Activated CD4-positive, alpha-beta T cell treated with anti-CD3 and anti-CD28 coated beads, Interleukin-10, Interleukin-2, amounts not matched to agents 100 ng/mL and 50 ng/mL, durations not matched to agents 16 hours and 8 hours (primary cell): ENCODE measurements at places on chromosomes 16 and 17.

GRCh38 chr16:11224096-11224893 lies 31.7 kb downstream of the SOCS1 start:
- peak; percentile 90 for DNase-seq

DNA sequence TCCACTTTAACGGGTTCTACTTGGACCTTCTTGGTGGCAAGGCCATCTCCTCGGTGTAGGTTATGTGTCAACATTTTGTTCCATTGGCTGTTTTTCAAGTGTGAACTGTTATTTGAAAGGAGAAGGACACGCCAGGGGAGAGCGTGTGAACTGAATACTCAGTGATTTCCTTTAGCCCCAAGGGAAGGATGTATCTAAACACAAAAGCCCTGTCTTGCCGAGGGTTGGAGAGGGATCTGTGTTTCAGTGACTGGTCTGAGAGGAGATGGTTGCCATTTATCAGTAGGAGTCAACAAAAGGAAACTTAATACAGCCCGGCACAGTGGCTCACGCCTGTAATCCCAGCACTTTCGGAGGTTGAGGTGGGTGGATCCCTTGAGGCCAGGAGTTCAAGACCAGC lies 50.0 kb downstream of the USP10 start:
- DNase-seq = no peak

- no peak for DNase-seq
Measured at GRCh38 chr17:59372138-59372751, 40.8 kb downstream of the YPEL2 start.

GRCh38 chr16:75089486-75090202 lies 26.9 kb downstream of the LDHD start:
- peak; percentile 52 for DNase-seq

DNA sequence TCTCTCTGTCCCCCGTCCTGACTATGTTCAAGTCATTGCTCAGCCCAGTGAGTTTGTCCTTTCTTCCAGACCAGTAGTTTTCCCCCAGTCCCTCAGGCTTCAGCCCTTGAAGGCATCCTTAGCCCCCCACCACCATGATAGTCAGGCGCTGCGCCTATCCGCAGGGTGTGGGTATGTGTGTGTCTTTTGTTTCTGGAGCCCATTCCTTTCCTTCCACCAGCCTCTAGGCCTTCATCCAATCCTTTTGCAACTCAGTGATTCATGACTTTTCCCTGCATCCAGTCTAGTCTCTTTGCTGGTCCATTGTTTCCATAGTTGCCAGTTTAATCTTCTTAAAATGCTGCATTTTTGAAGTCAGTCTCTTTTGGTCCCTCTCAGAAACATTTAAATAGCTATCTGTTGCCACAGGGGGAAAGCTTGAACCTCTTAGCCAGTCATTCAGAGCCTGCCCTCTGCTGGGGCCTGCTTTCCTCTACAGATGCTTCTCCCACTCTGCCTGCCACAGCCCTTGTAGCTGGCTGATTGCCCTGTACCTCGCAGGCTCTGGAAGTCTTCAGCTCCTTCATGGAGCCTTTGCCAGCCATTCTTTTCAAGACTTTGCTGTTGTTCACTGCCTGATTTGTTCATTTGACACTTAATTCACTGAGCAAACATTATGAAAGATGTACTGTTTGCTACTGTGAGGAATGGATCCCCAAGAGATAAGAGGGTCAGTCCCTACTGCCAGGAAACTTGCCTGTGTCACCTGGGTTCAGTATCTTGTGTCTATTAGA lies 55.9 kb upstream of the ADCY7 start:
- peak; percentile 74 for DNase-seq

GRCh38 chr17:47618410-47618809 lies 31.3 kb upstream of the KPNB1 start:
- DNase-seq = no peak

GRCh38 chr17:57285701-57286100 lies 29.4 kb downstream of the MSI2 start:
- DNase-seq = no peak

GRCh38 chr16:74738113-74738541 lies 36.5 kb downstream of the FA2H start:
- DNase-seq = no peak

GRCh38 chr17:28849281-28849680 lies 5.5 kb upstream of the ERAL1 start:
- DNase-seq = no peak

DNA sequence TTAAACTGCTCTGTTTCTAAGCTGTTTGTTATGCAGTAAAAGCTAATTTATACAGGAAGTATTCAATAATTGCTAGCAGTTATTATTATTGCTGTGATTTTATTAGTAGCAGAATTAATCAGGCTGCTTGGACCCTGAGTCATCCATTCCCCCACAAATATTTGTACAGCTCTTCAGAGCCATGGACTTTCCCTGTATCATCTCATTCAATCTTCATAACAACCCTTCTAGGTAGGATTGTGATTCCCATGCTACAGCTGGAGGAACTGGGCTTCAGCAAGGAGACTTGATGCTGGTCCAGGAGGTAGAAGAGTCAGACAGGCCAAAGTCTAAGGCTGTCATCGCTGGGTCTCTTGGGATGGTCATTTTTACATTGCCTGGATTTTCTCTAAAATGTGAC lies 208.3 kb downstream of the C16orf95 start:
- DNase-seq = no peak

DNA sequence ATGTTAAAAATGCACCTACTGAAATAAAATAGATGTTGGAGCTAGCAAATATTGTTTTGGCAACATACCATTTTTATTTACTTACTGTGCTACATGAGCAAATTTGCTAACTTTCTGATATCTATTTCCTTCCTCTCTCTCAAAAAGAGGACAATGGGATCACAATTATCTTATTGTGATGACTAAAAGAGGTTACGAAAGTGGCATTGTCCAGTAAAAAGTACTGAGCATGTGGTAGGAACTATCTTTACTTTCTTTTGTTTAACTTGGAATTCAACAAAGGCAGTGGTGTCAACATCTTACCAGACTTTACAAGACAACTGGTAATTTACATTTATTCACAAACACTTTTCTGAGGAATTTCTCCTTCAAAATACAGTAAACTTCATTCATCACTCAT lies 1542.6 kb upstream of the CDH8 start:
- no peak for DNase-seq

DNA sequence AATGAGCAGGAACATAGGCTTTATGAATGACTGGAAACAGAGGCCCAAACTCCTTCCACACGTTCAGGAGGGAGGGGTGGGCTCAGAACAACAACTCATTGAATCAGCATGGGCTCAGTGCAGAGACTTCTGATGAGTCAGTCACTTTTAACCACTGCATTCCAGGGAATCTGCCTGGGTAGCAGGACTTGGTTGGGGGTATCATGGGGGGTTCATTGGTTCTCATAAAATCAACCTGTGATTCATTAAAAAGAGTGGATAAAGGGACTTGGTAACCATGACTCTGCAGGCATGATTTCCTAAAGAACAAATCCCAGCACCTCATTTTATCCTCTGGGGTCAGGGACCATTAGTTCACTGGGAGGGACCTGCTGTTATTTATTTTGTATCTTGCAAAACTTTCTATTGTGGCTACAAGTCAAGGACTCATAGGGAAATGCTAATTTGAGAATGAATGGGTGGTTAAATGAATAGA lies 13.8 kb downstream of the ITGB3 start:
- DNase-seq = no peak

DNA sequence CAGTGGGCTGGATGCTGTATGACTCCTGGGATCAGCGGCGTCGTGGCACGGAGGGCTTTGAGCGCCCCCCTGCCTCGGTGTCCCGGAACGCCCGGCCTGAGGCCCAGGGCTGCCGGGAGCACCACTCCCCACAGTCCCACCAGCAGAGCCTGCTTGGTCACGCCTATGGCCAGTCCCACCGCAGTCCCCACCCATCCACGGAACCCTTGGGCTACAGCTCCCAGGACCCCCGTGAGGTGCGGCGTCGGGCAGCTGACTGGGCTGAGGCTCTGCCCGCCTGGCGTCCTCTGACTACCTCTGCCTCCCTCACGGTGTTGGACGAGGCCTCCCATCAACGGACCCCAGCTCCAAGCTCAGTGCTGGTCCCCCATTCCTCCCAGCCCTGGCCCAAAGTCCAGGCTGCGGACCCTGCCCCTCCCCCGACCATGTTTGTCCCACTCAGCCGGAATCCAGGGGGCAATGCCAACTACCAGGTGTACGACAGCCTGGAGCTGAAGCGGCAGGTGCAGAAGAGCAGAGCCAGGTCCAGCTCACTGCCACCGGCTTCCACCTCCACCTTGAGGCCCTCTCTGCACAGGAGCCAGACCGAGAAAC lies 1.6 kb downstream of the SPEM2 start:
- no peak for DNase-seq

DNA sequence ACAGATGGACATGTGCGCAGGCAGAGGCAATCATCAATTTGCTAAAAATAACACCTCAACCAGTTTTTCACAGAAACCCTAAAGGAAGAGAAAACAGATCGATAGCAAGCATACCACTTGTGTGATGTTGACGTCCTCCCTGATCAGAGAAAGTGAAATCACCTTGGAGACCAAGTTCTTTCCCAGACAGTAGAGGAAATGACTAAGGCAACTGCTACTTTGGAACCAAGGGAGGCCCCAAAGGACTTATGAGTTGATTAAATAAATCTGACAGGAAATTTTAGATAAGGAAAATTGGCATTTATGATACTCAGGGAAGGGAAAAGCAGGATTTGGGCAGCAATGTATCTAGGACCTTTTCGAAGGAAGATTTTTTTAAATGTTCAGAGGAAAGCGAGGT lies 267.1 kb upstream of the ASIC2 start:
- DNase-seq = no peak

DNA sequence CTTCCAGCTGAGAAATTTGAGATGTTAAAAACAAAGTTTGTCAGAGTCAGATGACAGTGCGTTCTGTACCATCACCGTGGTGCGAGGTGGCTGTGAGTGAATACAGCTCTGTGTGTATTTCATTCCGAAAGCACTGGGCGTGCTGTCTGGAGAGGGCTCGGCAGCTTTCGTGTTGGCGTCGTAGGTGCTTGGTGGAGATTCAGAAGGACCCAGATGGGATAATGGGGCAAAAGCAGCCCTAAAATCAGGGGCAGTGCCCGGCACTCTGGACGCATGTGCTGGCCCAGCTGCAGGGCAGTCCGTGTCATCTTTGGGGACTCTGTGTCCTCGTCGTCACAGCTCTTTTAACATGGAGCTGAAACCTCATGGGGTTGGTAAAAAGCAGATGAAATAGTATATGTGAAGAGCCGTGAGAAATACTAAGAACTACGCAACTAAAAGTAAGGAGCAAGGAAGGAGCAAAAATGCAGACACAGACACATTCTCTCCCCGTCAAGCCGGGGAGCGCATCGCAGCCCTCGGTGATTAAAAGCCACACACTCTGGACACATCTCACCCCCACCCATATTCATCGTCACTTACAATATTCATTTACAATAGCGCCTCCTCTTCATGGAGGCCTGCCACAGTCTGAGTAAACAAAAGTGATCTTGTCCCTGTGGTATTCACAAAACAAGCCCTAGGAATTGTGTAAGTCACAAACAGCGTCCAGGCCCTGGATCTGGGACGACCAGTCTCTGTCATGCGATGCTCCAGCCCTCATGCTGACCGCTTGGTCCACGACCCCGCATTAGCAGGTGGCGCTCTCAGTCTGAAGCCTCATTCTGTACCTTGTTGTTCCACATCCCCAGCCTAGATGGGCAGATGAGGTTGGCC lies 206.7 kb downstream of the RPTOR start:
- no peak for DNase-seq

GRCh38 chr16:30991052-30991451 lies 6.0 kb downstream of the HSD3B7 start:
- DNase-seq = no peak

- no peak for DNase-seq
Measured at GRCh38 chr16:74296104-74296431, 546 bp upstream of the PSMD7 start.

GRCh38 chr16:68786685-68787418 lies 49.8 kb downstream of the CDH1 start:
- no peak for DNase-seq

DNA sequence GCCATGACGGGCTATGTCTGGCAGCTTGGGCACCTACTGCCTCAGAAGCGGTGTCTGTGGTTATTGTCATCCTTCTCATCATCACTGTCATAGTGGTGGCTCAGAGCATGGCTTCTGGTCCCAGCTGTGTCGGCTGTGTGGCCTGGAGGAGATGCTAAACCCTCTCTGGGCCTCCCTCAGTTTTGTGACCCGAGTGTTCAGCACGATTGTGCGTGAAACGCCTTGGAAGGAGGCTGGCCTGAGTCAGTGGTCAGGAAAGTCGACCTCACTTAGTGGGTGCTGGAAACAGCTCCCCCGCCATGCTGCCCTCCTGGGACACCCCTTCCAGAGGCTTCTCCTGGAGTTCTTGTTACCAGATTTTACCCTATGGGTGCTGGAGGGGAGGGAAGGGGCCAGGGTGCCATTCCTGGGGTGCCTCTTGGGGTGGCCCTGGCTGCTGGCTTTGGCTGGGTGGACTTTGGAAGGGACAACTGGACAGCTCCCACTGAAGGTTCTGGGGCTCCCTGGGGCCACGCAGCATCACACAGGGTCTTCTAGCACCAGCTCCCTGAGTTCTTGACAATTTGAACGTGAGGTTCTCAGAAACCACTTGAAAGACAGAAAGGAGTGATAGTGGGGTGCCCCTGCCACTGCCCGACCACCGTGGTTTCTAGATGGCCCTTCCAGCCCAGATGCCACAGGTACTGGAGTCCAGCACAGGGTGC lies 226.5 kb upstream of the GSE1 start:
- no peak for DNase-seq

DNA sequence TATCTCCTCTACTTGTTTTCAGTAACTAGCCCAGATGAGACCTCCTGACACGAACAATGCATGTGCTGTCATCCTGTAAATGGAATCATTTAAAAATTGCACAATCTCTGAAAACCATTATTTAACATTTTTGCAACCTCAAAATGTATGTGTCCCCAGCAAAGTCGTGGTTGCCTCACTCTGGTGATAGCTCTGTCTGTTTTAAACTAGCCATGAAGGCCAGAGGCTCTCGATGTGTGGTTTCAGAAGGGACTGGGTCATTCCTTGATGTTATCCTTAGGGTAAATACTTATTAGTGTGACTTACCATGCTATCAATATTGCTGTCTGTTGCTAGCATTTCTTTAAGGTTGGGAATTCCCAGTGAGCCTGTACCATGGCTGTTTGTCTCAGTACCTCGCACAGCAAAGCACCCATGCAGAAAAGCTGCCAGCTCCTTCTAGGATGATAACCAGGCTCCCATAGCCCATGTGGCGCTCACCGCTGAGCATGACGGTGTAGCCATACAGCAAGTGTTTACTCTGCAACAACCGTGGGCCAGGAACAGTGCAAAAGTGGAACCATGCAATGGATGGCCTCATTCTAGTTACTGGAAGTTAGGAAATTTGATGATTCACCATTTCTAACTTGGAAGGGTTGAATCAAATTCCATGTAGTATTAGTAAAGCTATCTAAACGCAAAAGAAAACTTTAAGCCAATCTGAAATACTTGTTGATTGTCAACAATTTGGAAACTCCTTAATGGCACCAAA lies 2.9 kb upstream of the PGS1 start:
- no peak for DNase-seq

- DNase-seq = peak; percentile 87
Measured at GRCh38 chr16:66954097-66954659, 6.9 kb upstream of the CES3 start.

DNA sequence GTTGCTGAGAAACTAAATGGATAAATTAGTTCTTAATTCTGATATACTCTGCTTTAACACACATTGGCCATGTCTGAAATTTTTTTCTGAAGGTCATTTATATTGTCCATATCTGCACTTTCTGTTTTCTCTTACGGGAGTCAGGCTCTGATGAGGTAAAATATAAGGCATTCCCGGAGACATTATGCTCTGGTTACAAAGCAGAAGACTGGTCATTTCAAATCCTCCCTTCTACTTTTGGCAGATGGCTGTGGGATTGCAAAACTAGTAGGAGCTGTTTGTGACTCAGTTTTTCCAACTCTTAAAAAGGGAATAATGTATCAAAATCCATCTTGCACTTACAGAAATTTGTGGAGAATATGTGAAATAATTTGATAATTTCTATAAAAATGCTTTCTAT lies 92.2 kb upstream of the CPHXL start:
- DNase-seq = no peak
